ENCODE measurements at places on chromosomes 3 and 15. TPM values are rescaled to one million over a fixed set of nuclear protein-coding genes. Genes with fewer than 3 reads are reported as not detected.
A peak's percentile ranks its signal among the peaks of the same experiment; 100 is the strongest.

DNA sequence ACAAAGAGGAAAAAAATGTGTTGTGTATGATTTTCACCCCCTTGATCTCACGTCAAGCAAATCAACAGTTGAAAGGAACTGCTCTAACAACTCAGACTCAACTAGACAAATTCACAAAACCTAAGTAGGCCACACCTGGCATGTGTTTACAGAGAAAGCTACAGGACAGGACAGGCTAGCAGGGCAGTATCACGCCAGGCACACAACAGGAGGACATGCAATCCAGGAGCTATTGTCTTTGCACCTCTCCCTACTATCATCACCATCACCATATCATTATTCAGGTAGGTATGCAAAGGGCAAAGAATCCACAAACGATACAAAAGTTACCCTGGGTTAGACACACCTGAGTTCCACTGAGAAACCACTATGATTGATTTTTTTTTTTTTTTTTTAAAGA, 86.4 kb downstream of the TBL1XR1 start:
- peaks cover 26% of the 10 kb centered on the region for H3K4me1 ChIP-seq
- DNase-seq, result no peak
- H3K27me3 ChIP-seq, result no peaks in the 10 kb centered on the region
- no peak overlapping the region for H3K4me3 ChIP-seq
- H3K36me3 ChIP-seq, result no peaks in the 10 kb centered on the region

DNA sequence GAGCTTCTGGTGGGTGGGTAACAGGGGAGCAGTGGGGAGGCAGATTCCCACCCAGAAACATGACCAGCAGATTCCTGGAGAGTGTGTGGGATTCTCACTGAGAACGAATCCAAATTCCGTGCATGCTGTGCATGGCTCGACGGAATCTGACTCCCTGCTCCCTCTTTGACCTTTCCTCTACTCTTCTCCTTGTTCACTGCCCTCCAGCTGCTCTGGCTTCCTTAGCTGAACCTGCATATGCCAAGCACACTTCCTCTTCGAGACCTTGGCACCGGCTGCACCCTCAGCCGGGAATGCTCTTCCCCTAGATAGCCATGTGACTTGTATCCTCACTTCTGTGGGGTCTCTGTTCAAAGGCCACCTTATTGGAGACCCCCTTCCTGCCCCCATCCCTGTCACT, 6.3 kb downstream of the INSYN1 start:
- no peak overlapping the region for H3K27ac ChIP-seq
- peaks cover under 1% of the 10 kb centered on the region for H3K4me1 ChIP-seq
- peaks cover under 1% of the 10 kb centered on the region for H3K27me3 ChIP-seq
- DNase-seq, result no peak
- H3K36me3 ChIP-seq, result no peaks in the 10 kb centered on the region

GRCh38 chr3:158491968-158492367, 79.0 kb upstream of the MLF1 start:
- no peak overlapping the region for H3K4me3 ChIP-seq
- DNase-seq, result no peak
- no peaks in the 10 kb centered on the region for H3K27me3 ChIP-seq
- no peak overlapping the region for H3K27ac ChIP-seq
- H3K4me1 ChIP-seq, result no peaks in the 10 kb centered on the region

- DNase-seq, result no peak
- no peak overlapping the region for H3K27ac ChIP-seq
- no peaks in the 10 kb centered on the region for H3K4me1 ChIP-seq
Observed at GRCh38 chr15:94412979-94413746, 181.8 kb downstream of the MCTP2 start.

DNA sequence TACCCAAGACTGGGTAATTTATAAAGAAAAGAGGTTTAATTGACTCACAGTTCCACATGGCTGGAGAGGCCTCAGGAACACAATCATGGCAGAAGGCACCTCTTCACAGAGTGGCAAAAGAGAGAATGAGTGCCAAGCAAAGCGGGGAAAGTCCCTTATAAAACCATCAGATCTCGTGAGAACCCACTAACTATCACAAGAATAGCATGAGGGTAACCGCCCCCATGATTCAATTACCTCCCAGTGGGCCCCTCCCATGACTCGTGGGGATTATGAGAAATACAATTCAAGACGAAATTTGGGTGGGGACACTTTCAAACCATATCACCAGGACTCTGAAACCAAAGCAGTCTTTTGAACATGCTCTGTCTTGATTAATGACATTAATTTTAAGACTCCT, 7.0 kb downstream of the RTP3 start:
- no peaks in the 10 kb centered on the region for H3K27me3 ChIP-seq
- no peak overlapping the region for H3K4me3 ChIP-seq
- no peak overlapping the region for H3K27ac ChIP-seq
- no peaks in the 10 kb centered on the region for H3K36me3 ChIP-seq

- no peak overlapping the region for H3K27ac ChIP-seq
- H3K4me1 ChIP-seq, result peaks cover 13% of the 10 kb centered on the region
Observed at GRCh38 chr15:79919090-79919748, 22.4 kb upstream of the MTHFS start.

DNA sequence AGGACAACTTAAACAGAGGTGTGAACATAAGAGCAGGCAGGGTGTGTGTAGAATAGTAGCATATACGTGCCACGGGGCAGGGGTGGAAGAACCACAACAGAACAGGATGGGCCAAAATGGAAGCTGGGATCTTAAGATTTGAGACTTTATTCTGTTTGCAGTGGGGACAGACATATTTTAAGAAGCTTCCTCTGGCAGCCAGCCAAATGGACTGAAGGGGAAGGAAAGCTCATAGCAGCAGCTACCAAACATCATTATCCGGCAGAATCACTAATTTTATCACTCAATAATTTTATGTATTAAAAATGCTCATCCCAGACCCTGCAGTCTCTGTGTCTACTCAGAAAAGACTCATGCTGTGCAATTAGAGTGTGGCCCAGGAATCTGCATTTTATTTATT, 130.9 kb upstream of the CTDSPL start:
- no peaks in the 10 kb centered on the region for H3K27me3 ChIP-seq
- DNase-seq, result no peak
- H3K4me3 ChIP-seq, result no peak overlapping the region
- H3K36me3 ChIP-seq, result no peaks in the 10 kb centered on the region

- no peak overlapping the region for H3K4me3 ChIP-seq
- no peaks in the 10 kb centered on the region for H3K27me3 ChIP-seq
- no peaks in the 10 kb centered on the region for H3K4me1 ChIP-seq
- no peak for DNase-seq
- no peaks in the 10 kb centered on the region for H3K36me3 ChIP-seq
Observed at GRCh38 chr15:82551646-82552247, 11.5 kb upstream of the RPS17 start.

Gene SNURF
- 9.9 TPM for total RNA-seq

GRCh38 chr3:132730891-132731580, 8.8 kb upstream of the NPHP3 start:
- H3K27me3 ChIP-seq, result no peaks in the 10 kb centered on the region
- H3K4me3 ChIP-seq, result no peak overlapping the region
- no peak overlapping the region for H3K27ac ChIP-seq
- DNase-seq, result no peak
- no peaks in the 10 kb centered on the region for H3K36me3 ChIP-seq

Gene TMCO5A
- total RNA-seq, result not detected

DNA sequence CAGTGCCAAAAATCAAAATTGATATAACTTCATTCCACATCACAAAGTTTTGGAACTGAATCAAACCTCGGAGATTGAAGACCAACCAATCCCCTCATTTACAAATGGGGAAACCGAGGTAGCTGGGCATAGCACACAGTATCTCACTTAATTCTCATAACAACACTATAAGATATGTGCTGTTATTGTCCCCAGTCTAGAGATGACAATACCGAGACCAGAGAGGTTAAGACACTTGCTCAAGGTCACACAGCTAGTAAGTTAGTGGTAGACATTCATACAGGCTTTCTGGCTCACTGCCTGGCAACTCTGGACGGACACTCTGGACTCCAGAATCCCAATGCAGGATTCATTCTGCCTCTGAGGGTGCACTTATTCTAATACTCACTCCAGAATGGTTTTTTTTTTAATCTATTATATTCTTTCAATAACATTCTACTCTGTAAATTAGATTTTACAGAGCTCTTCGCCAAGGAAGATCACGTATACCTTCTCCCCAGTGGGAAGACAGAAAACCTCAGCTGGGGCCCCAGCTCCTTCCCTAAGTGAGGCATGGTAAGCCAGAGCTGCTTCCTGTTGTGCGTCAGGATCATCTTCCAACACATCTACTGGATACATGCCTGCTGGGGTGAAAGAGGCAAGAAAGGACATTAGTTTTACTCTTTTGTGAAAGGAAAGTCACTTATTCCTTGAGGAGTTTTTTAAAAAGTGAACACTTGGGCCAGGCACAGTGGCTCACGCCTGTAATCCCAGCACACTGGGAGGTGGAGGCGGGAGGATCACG, 128.4 kb upstream of the IGF1R start:
- DNase-seq, result no peak
- no peaks in the 10 kb centered on the region for H3K27me3 ChIP-seq
- no peaks in the 10 kb centered on the region for H3K36me3 ChIP-seq
- no peak overlapping the region for H3K4me3 ChIP-seq
- H3K4me1 ChIP-seq, result peaks cover 8% of the 10 kb centered on the region

DNA sequence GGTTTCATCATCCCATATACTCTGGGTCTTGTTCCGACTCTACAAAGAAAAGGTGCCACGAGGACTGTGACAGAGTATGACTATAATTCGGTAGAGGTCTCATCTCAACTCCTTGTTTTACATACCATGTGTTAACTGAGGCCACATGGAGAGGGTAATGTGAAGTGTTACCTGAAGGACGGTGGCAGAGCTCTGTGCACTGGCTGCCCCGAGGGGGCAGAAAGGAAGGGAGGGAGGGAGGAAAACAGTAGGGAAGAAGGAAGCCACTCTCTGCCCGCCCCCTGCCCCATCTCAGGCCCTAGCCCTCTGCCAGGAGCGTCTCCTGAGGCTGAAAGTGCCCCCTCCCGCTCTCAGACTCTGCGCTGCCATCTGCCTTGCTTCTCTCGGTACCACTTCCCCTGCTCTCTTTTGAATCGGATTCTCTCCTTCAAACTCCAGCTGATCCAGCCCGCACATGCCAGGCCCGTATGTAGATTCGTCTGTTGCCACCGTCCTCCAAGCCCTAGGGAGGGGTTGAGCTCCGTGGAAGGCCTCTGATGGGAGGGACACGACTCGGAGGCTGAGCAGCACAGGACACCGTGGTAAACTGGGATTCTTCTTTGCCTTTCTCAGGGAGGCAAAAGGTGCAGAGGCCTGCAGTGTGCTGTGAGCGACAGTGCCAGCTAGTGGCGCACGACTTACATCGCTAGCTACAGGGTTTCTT, 70.5 kb upstream of the ATP10A start:
- H3K36me3 ChIP-seq, result no peaks in the 10 kb centered on the region
- peaks cover 5% of the 10 kb centered on the region for H3K4me1 ChIP-seq
- H3K4me3 ChIP-seq, result no peak overlapping the region
- H3K27me3 ChIP-seq, result no peaks in the 10 kb centered on the region

DNA sequence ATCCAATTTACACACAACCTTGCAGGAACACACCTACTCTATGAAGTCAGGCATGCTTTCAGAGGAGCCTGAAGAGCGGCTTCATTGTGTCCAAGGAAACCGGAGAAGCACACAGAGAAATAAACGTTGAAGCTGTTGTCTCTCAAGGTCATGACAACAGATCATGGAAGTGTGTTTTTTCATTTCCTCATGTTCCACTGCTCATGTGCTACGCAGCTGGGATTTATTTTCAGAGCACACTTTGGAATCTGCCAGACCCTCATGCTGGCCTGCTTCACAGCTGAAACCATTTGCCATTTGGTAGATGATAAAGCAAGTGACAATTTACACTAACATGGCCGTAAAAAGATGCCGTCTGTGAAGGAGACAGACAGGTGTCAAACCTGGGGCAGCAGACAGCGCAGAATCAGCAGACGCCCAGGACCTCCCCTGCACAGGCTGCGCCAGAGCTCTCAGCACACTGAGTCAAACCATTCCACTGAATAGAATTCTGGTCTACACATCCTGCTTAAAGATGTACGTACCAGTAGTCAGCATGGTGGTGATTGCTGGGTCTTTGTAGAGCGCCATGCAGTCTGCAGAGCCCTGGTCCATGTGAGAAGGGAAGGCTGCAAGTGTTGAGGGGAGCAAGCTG, 99.3 kb downstream of the ARNT2 start:
- no peaks in the 10 kb centered on the region for H3K27me3 ChIP-seq
- H3K4me1 ChIP-seq, result no peaks in the 10 kb centered on the region
- no peak overlapping the region for H3K27ac ChIP-seq
- H3K4me3 ChIP-seq, result no peak overlapping the region
- no peak for DNase-seq

DNA sequence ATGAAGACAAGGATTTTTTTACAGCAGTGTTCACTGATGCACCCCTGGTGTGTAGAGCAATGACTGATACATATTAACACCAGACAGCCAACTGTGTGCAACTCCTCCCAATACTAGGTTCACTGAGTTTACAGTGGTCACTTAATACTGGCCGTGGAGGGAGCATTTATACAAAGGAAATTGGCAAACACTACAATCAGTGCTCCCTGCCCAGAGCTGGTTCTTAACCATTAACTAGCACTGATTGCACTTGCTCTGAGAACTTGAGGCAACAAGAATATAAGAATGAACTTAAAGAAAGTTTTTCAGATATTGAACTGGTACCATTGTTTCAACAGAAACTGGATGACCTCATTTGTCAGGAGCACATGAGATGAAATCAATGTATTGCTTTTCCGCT, 110.6 kb downstream of the MAGI1 start:
- H3K27ac ChIP-seq, result peak overlapping the region; percentile 44
- peaks cover 37% of the 10 kb centered on the region for H3K4me1 ChIP-seq
- no peak for DNase-seq
- H3K4me3 ChIP-seq, result no peak overlapping the region
- no peaks in the 10 kb centered on the region for H3K36me3 ChIP-seq
- no peaks in the 10 kb centered on the region for H3K27me3 ChIP-seq

- H3K4me3 ChIP-seq, result no peak overlapping the region
- no peak overlapping the region for H3K27ac ChIP-seq
- no peaks in the 10 kb centered on the region for H3K36me3 ChIP-seq
- no peaks in the 10 kb centered on the region for H3K27me3 ChIP-seq
Observed at GRCh38 chr3:61736506-61736905, 175.1 kb downstream of the PTPRG start.

Gene OXTR
- not detected for total RNA-seq

Gene CCR9
- total RNA-seq, result not detected

DNA sequence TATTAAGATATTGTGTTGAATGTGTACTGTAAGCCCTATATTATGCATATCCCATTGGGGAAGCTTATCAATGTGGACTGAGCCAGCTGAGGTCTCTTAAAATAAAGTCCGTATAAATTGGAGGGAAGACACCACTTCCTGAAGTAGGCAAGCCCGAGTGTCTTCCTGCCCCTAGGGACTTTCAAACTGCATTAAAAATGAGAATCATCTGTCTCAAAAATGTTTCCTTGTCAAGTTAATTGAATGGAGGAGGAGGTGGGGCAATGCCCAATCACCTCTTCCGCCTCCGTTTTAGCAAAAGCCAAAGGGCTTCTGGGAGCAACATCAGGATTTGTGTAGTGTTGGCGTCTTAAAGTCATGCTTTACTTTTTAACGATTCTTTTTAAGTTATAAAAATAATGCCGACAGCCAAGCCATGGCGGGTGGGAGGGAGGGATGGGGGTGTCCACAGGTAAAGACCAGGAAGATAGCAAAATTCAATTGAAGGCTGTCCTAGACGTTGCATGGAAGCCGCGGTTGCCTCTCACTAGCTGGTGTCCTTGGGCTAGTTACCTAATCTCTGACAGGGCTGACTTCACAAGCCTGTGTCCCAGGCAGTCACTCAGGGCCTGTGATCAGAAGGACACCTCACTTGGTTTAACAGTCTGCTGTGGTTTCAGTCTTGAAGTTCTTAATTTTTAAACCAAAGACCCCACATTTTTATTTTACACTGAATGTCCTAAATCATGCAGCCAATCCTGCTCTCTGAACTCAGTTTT, 524.9 kb upstream of the PROK2 start:
- no peaks in the 10 kb centered on the region for H3K27me3 ChIP-seq
- DNase-seq, result no peak
- peak overlapping the region; percentile 33 for H3K27ac ChIP-seq
- peaks cover 11% of the 10 kb centered on the region for H3K4me1 ChIP-seq
- no peaks in the 10 kb centered on the region for H3K36me3 ChIP-seq
- no peak overlapping the region for H3K4me3 ChIP-seq
